ENCODE measurements at places on chromosomes 13 and 19. TPM values are rescaled to one million over a fixed set of nuclear protein-coding genes. Genes with fewer than 3 reads are reported as not detected.

The BLOC1S3 gene
- total RNA-seq, result 30.4 TPM

The NFIX gene
- 286 TPM for total RNA-seq

The ZNF540 gene
- 3.1 TPM for total RNA-seq

The GGACT gene
- total RNA-seq, result 4.8 TPM

The SHISA2 gene
- 21.6 TPM for total RNA-seq

The TMEM150B gene
- total RNA-seq, result not detected

The KLK7 gene
- 0.68 TPM for total RNA-seq

All from prostate gland (tissue), 2 donors.